ENCODE measurements at places on chromosomes 4 and X.
A peak's percentile ranks its signal among the peaks of the same experiment; 100 is the strongest.

GRCh38 chrX:64395568-64395929, 297 bp upstream of the MTMR8 start:
- DNase-seq: no peak

- peak; percentile 84 for DNase-seq
Observed at GRCh38 chrX:48937054-48937907, 18.5 kb upstream of the PIM2 start.

- DNase-seq: no peak
Observed at GRCh38 chr4:76716658-76717057, 181.3 kb downstream of the SOWAHB start.

GRCh38 chr4:169640261-169640870, 20.0 kb downstream of the CLCN3 start:
- no peak for DNase-seq

DNA sequence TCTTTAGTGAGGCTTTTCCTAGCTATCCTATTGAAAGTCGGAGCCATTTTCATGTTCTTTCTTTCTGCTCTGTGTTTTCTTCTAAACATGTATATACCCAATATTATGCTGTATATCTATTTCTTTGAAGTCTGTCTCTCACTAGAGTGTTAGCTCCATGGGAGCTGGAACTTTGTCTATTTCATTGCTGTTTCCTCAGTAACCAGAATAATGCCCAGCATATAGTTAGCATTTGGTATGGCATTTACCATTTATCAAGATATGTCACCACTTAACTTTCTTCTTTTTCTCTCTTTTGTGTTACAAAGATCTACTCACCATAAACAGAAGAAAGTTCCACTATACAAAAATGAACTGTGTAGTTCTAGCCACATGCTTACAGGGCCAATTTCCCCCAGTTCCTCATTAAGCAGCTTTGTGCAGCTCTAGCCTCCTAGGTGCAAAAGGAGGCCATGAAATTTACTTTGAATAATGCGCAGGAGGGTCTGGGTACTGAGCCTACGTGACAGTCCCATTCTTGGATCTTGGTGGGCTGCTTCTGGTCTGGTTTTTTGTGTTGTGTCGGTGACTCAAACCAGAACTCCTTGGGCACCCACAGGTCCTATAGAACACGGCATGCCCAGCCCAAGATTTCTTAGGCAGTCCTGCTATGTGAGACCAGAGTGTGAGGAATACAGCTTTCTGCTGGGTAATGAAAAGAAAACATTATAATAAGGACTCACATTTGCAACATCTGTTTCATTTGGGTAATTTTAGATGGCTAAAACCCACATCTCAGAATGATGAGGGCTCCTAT, 302.3 kb upstream of the IGFBP7 start:
- DNase-seq: no peak

- no peak for DNase-seq
Observed at GRCh38 chr4:47054130-47054529, 22.8 kb downstream of the GABRB1 start.

- no peak for DNase-seq
Observed at GRCh38 chr4:47659342-47659741, 174.3 kb downstream of the ATP10D start.

DNA sequence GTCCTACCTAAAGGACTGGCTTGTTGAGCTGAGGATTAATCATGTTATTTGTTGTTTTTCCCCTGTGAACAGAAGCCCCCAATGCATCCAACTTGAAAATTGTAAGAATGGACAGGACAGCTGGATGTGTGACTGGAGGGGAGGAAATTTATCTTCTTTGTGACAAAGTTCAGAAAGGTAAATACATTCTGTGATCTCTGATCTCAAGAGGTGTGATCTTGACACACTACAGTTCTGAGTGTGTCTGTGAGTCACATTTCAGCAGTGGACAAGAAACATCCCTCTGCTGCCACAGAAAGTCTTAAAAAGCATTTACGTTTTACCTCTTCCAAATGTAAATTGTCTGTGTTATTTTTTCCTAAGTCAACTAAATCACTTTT, 79.3 kb downstream of the NFKB1 start:
- no peak for DNase-seq
